Activated naive CD8-positive, alpha-beta T cell treated with anti-CD3 and anti-CD28 coated beads for 36 hours (primary cell): ENCODE measurements at places on chromosomes 7 and 10.

DNA sequence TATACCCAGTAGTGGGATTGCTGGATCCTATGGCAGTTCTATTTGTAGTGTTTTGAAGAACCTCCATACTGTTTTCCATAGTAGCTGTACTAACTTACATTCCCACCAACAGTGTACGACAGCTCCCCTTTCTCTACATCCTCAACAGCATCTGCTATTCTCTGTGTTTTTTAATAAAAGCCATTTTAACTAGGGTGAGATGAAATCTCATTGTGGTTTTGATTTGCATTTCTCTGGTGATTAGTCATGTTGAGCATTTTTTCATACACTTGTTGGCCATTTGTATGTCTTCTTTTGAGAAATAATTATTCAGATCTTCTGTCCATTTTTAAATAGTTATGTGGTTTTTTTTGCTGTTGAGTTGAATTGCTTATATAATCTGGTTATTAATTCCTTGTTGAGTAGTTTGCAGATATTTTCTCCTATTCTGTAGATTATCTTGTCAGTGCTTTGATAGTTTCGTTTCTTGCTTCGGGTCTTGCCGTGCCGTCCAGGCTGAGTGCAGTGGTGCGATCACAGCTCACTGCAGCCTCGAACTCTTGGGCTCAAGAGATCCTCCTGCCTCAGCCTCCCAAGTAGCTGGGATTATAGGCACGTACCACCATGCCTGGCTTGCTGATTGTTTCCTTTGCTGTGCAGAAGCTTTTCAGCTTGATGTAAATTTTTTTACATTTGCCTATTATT lies 12.0 kb downstream of the MTG1 start:
- no peak overlapping the region for H3K27ac ChIP-seq
- H3K27me3 ChIP-seq: no peaks in the 10 kb centered on the region
- peaks cover 41% of the 10 kb centered on the region for H3K4me1 ChIP-seq
- DNase-seq: no peak

- H3K36me3 ChIP-seq: peaks cover 3% of the 10 kb centered on the region
- H3K4me1 ChIP-seq: peaks cover 14% of the 10 kb centered on the region
- no peak overlapping the region for H3K4me3 ChIP-seq
- DNase-seq: no peak
- H3K27me3 ChIP-seq: no peaks in the 10 kb centered on the region
- H3K27ac ChIP-seq: peak overlapping the region; percentile 35
Measured at GRCh38 chr10:128147064-128147463, 20.8 kb upstream of the MKI67 start.

DNA sequence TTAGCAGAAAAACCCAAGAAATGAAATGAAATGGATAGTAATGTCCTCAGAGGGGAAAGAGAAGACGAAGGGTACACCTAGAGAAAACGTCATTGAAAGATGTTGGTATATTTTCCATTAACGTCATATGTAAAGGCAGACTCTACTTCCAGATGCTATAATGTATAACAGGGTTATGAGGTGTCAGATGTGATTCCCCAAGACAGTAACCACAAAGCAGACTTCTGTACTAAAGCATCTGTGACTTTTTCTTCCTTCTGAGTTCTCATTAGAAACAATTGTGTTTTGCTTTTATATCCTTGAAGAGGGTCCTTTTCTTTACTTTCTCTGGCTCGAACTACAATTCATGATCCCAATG lies 37.4 kb downstream of the LRRC72 start:
- H3K4me1 ChIP-seq: peaks cover 24% of the 10 kb centered on the region
- H3K27ac ChIP-seq: peak overlapping the region; percentile 81
- H3K27me3 ChIP-seq: peaks cover 4% of the 10 kb centered on the region
- no peak for DNase-seq
- no peaks in the 10 kb centered on the region for H3K36me3 ChIP-seq
- peak overlapping the region; percentile 64 for H3K4me3 ChIP-seq

DNA sequence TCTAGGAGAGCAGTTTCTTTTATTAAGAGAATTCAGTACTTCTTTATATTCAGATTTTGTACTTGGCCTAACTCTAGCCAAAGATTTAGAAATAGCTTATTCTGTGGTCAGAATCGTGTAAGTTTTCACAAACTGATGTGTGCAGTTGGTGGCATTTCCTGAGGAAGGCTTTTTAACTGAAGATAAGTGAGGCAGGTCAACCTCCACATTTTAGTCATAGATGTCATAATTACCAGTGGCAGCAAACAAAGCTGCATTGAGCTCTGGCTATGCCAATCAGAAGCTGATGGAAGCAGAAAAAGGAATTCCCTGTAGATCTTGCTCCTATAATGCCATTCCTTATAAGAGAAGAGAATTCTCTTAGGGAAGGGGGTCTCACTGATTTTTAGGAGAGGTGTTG lies 141.3 kb upstream of the SP8 start:
- H3K36me3 ChIP-seq: no peaks in the 10 kb centered on the region
- H3K27me3 ChIP-seq: peaks cover 5% of the 10 kb centered on the region
- no peaks in the 10 kb centered on the region for H3K4me1 ChIP-seq

DNA sequence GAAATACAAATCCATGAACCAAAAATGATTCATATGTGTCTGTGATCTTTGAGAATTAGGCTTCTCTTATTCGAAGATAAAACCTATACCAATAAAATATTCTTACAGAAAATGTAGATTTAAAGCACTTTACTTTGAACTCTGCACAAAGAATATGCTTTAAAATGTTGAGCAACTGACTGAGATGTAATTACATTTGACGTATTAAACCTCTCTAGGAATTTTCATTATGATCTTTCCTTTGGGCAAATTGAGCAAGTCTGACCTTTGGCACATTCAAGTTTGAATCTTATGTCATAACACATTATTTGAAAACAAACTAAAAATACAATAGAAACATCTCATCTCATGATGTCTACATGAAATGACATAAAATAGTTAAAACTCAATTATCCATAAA lies 69.2 kb upstream of the AHR start:
- no peaks in the 10 kb centered on the region for H3K27me3 ChIP-seq
- no peak for DNase-seq
- H3K4me3 ChIP-seq: no peak overlapping the region

DNA sequence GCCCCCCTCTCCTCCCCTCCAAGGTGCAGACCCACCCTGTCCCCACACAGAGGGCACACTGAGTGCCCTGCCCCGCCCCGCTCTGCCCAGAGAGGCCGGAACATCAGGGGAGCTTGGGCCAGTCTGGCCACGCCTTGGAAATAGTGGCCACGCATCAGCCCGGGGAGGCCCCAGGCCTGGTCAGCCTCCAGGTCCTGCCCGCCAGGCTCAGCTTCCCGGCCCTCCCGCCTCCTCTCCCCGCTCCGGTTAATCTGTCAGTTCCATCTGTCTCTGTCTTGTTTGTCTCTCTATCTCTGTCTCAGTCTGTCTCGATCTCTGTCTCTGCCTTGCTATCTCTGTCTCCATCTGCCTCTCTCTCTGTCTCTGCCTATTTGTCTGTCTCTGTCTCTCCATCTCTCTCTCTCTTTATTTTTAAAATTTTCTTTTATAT lies 28.9 kb upstream of the TNRC18 start:
- no peak overlapping the region for H3K27ac ChIP-seq
- H3K36me3 ChIP-seq: peaks cover 2% of the 10 kb centered on the region
- no peaks in the 10 kb centered on the region for H3K4me1 ChIP-seq
- H3K4me3 ChIP-seq: no peak overlapping the region

DNA sequence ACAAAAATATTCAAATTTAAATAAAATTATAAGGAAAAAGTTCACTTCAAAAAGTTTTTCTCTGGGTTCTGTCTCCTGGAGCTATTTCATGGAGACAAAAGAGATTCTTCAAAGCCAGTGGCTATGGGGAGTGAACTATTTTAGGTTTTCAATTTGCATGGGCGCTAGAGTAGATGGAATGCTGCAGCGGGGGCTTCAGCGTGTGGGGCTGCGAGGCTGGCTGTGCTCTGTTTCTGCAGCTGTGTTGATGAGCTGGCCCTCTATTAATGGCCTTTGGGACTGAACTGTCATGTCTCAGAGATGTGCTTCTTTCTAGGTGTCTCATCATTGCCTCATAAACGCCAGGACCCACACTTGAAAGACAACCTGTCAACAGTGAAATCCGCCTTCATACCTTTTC lies 108.4 kb upstream of the NPY start:
- peaks cover 5% of the 10 kb centered on the region for H3K27me3 ChIP-seq
- no peak for DNase-seq
- no peaks in the 10 kb centered on the region for H3K36me3 ChIP-seq
- H3K4me3 ChIP-seq: no peak overlapping the region

- no peaks in the 10 kb centered on the region for H3K27me3 ChIP-seq
- no peak overlapping the region for H3K27ac ChIP-seq
- H3K4me1 ChIP-seq: peaks cover 1% of the 10 kb centered on the region
- H3K36me3 ChIP-seq: no peaks in the 10 kb centered on the region
- no peak for DNase-seq
Measured at GRCh38 chr10:29389935-29390334, 101.1 kb downstream of the LYZL1 start.

DNA sequence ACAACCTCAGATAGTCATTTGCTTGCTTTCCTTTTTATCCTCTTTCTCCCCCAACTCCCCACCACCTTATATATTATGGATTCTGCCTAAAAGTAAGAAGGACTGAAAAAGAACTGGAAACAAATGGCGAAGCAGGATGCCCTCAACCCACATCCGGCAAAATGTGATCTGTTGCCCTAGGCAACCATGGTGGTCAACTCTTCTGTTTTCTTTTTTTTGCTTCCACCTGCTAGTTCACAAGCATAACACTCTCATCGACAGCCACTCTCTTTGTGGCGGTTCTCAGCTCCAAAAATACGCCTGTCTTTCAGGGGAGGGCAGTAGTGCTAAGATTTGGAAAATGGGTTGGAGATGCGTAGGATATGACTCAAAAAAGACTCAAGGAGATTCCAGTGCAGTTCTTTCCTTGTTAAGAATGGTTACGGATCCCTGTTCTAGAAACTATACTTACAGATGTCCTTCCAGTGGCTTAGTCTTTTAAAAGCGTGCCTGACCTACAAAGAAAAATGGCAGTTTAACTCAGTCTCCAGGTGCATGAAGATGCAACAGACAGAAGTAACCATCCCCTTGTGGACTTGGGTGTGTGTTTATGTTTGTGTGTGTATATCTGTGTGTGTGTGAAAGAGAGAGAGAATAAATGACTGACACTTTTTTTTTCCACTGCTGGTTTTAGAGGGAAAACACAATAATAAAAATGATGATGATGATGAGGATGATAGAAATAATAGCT lies 10.7 kb downstream of the APBB1IP start:
- peak; percentile 77 for DNase-seq
- peaks cover 81% of the 10 kb centered on the region for H3K4me1 ChIP-seq
- peaks cover 73% of the 10 kb centered on the region for H3K36me3 ChIP-seq
- no peaks in the 10 kb centered on the region for H3K27me3 ChIP-seq

DNA sequence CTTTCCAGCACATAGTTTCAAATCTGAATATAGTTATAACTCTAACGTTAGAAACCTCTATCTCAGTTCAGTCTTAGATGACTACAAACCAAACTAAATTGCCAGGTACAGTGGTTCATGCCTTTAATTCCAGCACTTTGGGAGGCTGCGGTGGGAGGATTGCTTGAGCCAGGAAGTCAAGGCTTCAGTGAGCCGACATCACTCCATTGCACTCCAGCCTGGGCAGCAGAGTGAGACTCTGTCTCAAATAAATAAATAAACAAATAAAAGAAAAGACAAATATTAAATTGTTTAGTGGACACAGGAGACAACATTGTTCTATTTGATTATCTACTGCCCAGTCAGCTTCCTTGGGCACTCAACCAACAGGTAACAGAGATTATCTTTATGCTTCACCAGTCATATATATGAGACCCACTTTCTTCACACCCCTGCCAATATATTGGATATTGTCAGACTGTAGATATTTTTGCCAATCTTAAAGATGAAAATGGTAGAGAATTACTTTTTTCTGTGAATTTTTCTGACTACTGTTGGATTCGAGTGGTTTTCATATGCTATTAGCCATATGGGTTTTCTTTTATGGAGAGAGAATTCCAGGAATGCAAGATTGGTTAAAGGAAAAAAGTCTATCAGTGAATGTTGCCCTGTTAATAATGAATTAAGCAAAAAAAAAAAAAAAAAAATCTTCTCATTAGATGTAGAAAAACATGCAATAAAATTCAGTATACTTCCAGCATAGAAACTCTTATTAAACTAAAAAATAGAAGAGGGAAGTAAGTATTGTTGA lies 16.0 kb downstream of the HDAC9 start:
- H3K36me3 ChIP-seq: no peaks in the 10 kb centered on the region
- H3K4me1 ChIP-seq: peaks cover 4% of the 10 kb centered on the region
- H3K27me3 ChIP-seq: no peaks in the 10 kb centered on the region
- DNase-seq: no peak
- no peak overlapping the region for H3K27ac ChIP-seq
- H3K4me3 ChIP-seq: no peak overlapping the region

- H3K27me3 ChIP-seq: no peaks in the 10 kb centered on the region
- no peak overlapping the region for H3K4me3 ChIP-seq
- H3K4me1 ChIP-seq: peaks cover 3% of the 10 kb centered on the region
- no peak overlapping the region for H3K27ac ChIP-seq
Measured at GRCh38 chr7:104902183-104902582, 111.8 kb upstream of the KMT2E start.

- H3K27ac ChIP-seq: no peak overlapping the region
- no peak for DNase-seq
- H3K27me3 ChIP-seq: peaks cover 11% of the 10 kb centered on the region
- H3K4me1 ChIP-seq: peaks cover 3% of the 10 kb centered on the region
- no peak overlapping the region for H3K4me3 ChIP-seq
- H3K36me3 ChIP-seq: no peaks in the 10 kb centered on the region
Measured at GRCh38 chr10:43259213-43259991, 7.5 kb downstream of the RASGEF1A start.

- peaks cover 21% of the 10 kb centered on the region for H3K27me3 ChIP-seq
- H3K4me1 ChIP-seq: no peaks in the 10 kb centered on the region
- DNase-seq: no peak
- H3K4me3 ChIP-seq: no peak overlapping the region
- H3K27ac ChIP-seq: no peak overlapping the region
Measured at GRCh38 chr10:119976421-119976820, 83.9 kb downstream of the SEC23IP start.

DNA sequence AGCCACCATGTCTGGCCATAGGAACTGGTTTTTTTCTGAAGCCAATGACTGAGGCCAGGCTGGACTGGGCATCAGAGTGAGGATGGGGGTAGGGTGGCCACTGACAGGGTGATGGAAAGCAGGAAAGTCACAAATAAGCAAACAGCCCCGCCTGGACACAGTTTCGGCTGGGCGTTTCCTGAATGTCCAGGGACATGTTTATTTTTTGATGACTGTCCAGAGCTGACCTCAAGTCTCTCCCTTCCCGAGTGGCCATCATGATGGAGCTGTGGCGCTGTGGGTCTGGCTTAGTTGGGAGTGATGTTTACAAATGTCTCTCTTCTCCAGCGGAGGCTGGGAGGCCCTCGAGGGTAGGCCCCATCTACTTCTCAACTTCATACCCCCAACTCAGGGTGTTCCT lies 37.1 kb upstream of the COMTD1 start:
- H3K4me3 ChIP-seq: no peak overlapping the region
- no peaks in the 10 kb centered on the region for H3K4me1 ChIP-seq
- DNase-seq: no peak
- H3K27me3 ChIP-seq: peaks cover 10% of the 10 kb centered on the region
- no peak overlapping the region for H3K27ac ChIP-seq

DNA sequence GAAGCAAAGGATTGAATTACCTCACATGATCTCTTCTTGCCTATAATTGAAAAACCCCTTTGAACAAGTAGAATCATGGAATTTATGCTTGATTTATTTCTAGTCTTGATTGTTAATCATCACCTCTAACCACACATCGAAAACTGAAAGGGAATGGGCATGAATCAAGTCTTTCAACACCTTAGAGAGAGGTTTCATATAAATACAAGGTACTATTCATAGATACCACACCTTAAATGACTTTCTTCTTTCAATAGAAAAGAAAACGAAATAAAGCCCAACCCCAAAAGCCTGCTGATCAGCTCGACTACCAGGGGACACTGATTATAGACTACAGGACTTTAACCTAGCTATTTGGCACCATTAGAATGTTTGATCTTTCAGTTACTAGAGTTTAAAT lies 128.6 kb upstream of the PTPRZ1 start:
- no peak for DNase-seq
- H3K4me1 ChIP-seq: no peaks in the 10 kb centered on the region
- H3K27ac ChIP-seq: no peak overlapping the region
- no peak overlapping the region for H3K4me3 ChIP-seq
- no peaks in the 10 kb centered on the region for H3K36me3 ChIP-seq
